GM23338 (cell line): ENCODE measurements at places on chromosomes 3 and 15. TPM values are rescaled to one million over a fixed set of nuclear protein-coding genes. Genes with fewer than 3 reads are reported as not detected.

DNA sequence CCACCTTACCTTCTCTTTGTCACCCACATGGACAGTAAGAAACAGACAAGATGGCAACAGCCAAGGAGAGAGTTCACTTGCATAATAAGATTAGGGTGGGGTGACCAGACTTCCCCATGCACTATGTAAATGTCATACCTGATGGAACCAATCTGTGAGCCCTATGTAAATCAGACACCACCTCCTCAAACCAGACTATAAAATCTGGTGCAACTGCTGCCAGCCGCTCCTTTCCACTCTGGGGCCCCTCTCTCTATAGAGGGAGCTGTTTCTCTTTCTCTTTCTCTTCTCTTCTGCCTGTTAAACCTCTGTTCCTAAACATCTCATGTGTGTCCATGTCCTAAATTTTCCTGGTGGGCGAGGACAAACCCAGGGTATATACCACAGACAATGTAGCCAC is 405.5 kb upstream of the CNTN4 start:
- peak; percentile 6 for DNase-seq

GRCh38 chr3:8713901-8714759 is 19.5 kb upstream of the CAV3 start:
- DNase-seq = peak; percentile 80

DNA sequence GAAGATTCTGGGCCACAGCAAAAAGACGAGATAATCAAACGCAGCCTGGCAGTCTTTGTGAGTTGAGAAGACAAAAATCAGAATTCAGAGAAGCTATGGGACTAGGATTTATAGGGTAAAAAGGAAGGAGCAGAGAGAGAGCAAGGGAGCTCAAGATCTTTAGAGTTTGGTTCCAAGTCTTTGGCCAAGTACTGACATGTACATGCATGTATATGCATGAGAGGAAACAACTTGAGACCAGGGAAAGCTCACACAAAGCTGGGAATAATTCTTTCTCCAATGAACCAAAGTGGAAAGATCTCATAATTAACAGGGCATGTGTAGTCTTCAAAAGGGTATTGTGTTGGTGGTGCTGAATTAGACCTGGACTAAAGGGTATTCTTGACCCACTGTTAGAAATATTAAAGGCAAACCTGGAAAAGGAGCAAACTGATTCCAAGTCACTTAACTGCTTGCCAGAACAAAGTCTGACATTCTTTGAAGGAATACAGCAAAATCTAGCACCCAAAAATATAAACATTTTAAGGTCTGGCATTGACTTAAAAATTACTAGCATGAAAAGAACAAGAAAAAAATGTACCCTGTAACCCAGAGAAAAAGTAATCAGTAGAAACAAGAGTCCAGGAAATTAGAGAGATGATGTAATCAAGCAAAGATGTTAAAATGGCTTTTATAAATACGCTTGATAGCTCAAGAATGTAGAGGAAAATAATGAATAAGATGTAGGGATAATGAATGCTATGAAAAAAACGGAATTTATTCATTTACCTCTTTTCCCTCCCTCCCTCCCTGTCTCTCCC is 226.0 kb upstream of the CGNL1 start:
- no peak for DNase-seq

- DNase-seq = no peak
These were observed 42.1 kb downstream of the MINAR1 start for GRCh38 chr15:79474252-79474651.

GRCh38 chr15:101545548-101546505 is 56.3 kb upstream of the PCSK6 start:
- no peak for DNase-seq

GRCh38 chr3:143236226-143236964 is 116.8 kb downstream of the CHST2 start:
- no peak for DNase-seq

- DNase-seq = no peak
These were observed 73.3 kb downstream of the ANKRD28 start for GRCh38 chr3:15724446-15724845.

GRCh38 chr15:75182187-75183131 is 19.2 kb upstream of the C15orf39 start:
- DNase-seq = peak; percentile 54

GRCh38 chr3:197520311-197521276 is 35.2 kb downstream of the BDH1 start:
- DNase-seq = peak; percentile 56

GRCh38 chr3:28637742-28638141 is 289.1 kb upstream of the AZI2 start:
- no peak for DNase-seq

DNA sequence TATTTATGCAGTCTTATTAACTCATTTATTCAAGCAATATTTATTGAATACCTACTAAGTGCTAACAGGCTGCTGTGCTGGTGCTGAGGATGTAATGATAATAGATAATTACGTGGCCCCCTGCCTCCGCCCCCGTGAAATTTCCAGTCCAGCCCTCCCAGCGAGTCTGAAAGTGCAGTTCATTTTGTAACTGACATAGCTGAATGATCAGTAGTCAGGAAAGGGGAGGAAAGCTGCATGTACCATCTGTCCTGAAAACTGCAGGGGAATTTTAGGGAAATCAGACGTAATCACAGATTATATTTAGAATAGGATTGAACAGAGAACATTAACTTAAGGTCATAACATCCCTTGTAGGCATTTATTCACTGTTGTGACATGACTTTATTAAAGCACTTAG is 736.8 kb downstream of the MCTP2 start:
- DNase-seq = no peak

DNA sequence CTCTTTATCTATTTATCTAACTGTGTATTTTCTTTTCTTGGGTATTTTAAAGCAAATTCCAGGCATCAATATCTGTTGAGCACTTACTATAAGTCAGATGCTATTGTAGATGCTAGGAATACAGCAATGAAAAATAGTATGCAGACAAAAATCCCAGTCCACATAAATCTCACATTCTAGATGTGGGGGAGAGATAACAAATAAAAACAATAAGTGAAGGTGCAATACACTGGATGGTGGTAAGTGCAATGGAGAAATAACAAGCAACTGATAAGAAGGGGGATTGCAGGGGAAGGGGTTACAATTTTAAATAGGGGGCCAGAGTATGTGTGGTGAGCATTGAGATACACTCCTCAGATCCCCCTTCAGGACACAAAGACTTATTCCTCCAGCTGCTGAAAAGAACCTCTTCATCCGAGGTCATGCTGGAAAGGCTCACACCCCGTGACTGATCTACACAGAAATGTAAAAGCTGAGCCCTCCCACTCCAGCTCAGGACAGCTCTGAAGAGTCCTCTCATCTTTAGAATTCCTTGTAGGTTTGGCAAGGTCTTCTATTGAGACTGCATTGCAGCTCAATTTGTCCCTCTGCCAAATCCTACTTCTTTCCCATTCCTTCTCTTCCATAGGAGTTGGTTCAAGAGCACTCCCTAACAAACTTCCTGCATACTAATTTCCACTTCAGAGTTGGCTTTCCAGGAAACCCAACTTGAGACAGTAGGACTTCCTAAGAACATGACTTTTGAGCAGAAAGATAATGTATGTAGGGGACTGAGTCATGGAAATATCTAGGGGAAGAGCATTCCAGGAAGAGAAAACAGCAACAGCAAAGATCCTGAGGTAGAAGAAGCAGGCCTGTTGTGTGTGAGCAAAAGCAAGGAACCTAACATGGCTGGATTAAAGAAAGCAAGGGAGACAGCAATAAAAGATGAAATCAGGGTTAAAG is 8.1 kb upstream of the SCG3 start:
- DNase-seq = no peak

DNA sequence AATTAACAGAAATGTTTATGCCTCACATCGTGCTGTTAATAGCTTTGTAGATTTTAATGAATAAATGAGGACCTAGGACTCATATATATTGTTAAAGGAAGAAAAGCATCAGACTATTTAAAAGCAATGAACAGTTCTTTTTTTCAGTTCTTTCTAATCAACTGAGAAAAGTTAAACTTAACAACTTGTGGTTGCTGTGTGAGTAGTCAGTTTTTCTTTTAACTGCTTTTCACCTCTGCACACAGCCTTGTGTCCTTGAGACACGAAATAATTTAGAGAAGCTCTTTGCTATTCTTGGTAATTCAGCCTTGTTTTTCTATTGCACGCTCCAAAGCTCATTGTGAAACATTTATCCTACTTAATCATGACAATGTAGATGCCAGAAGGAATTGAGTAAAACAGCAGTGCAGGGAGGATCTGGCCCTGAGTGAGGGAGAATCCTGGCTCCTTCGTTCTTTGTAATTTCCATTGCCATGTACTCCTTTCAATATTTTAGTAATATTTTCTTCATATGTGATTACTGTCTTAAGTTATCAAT is 499.0 kb downstream of the PYDC2 start:
- peak; percentile 2 for DNase-seq

DNA sequence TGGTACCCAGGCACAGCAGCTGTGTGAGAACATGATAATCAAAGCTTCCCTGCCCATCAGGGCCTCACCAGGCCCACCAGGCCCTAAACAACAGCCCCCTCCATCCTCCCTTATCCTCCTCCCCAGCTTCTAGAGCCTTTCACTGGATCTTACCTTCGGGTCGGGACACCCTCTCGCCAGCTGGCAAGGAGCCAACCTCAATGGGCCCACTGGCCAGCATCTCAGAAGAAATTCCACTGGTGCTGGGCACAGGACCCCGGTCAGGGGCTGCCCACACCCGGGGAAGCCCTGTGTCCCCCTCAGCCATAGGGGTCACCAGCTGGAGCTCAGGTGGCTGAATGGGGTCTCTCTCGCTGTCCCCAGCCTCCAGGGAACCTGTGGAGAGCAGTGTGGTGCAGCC is 6.8 kb upstream of the QARS1 start:
- no peak for DNase-seq

DNA sequence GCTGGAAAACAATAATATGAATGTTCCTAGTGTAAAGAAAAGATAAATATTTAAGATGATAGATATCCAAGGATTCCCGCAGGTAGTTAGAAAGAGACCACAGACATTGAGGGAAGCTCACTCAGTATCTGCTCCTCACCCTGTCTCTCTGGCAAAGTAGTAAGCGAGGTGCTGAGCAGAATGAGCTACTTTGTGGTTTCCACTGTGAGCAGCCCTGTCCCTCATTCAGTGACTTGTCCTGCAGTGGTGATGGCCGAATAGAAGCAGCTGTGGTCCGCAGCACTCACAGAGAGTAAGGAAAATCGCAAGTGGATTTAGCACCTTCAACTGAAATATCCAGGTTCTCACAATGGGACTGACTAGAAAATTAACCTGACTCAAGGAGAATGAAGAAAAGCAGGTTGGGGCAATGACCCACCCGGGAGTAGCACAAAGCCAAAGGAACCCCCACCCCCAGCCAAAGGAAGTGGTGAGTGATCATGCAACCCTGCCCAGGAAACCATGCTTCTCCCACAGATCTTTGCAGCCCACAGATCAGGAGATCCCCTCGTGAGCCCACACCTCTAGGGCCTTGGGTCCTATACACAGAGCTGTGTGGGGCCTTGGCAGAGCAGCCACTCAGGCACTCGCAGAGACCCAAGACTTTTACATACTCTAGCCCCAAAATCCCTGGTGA is 21.8 kb upstream of the SLC25A38 start:
- no peak for DNase-seq

DNA sequence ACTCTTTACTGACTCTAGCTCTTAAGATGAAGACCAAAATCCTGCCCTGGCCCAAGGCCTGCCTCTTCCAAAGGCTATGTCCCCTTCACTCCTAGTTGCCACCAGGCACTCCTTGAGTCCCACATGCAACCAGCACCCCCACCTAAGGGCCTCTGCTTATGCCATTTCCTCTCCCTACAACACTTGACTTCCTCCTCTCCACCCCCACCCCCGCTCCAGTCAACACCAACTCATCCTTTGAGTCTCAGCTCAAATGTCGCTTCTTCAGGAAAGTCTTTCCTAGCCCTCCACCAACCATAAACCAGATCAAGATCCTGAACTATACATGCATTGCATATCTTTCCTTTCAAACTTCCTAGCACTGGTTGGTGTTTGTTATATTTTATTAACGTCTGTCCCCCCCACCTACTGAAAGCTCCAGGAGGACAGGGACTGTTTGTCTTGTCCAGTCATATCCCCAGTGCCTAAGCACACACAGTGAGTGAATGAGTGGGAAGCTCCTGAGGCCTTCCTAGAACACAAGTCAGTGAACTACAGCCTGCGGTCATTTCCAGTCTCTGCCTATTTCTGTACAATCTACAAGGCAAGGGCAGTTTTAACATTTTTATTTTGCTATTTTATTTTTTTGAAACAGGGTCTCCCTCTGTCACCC is 7.3 kb downstream of the TBC1D2B start:
- no peak for DNase-seq

DNA sequence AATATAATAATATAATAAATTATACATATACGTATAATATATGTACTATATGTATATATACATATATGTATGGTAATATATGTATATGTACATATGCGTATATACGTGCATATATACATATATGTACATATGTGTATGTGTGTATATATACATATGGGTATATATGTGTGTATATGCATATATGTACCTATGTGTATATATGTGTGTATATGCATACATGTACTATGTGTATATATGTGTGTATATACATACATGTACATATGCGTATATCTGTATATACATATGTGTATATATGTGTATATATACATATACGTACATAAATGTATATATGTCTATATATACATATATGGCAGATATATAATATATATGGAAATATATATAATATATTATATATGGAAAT is 74.8 kb upstream of the ST3GAL6 start:
- no peak for DNase-seq

DNA sequence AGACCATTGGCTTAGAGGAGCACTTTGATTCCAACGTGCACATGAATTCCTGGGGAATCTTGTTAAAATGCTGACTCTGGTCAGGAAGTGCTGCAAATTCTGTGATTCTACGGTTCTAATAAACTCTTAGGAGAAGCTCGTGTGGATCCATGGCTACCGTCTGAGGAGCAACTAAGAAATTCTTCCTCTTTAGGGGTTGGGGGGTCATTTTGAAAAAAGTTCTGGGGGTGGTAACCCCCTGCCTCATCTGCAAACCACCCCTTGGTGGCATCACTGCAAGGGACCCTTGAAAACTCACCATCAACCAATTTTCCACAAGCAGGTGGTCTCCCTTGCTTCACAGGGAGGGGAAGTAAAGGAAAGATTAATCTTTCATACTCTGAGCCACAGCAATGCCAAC is 52.2 kb upstream of the IGF1R start:
- no peak for DNase-seq

The DNAH12 gene
- 0.27 TPM in 1 of 2 replicates, not detected in the other for total RNA-seq

The SMCO1 gene
- not detected in 2 replicates for total RNA-seq

The TEX55 gene
- 0.17 and 0.27 TPM in 2 replicates for total RNA-seq

The KBTBD13 gene
- total RNA-seq = not detected in 2 replicates

The TRPM1 gene
- not detected in 2 replicates for total RNA-seq

The WNT5A gene
- 2.2 and 4.0 TPM in 2 replicates for total RNA-seq

The SYNPR gene
- 0.38 and 2.6 TPM in 2 replicates for total RNA-seq

The NEO1 gene
- total RNA-seq = 40.6 and 45.8 TPM in 2 replicates

The PROS1 gene
- 2.5 and 4.1 TPM in 2 replicates for total RNA-seq

The TRH gene
- 0.28 TPM in 1 of 2 replicates, not detected in the other for total RNA-seq
